ENCODE measurements at places on chromosomes 5 and 9.
A peak's percentile ranks its signal among the peaks of the same experiment; 100 is the strongest.

DNA sequence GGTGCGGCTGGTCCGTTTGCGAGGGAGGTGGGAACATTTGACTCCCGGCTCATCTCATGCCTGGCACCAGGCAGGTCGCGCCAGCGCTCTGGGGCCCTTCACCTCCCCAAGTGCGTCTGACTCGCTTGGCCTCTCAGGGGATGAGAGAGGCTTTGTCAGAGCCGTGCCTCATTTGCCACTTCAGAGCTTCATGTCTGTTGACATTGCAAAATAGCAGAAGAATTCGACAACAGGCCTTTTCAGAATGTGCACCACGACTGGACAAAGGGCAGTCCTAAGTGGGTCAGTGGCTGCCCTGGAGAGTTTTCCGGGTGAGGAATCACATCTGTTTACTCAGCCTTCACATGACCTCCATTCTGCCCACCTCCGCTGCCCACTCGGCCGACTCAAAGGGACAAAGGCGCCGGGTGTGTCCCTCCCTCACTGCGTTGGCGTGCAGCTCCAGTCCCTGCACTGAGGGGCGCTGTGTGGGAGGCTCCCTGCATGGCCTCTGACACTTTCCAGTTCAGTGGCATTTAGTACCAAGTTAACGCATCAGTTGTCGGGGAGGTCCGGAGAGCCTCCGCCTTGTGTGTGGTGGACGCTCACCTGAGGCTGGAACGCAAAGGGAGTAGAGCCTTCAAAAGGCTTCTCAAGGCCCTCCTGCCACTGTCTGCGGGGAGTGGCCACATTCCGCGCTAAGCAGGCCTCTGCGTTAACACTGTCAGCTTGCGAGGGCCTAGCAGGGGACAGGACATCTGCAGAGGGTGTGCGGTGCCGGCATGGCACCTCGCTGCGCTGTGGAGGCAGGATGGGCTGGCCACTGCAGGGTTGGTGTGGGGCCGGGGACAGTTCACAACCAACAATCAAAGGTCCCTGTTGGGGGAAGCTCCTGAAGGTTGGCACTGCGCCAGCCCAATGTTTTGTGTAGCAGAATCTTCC is 171.5 kb downstream of the NXNL2 start:
- peak; percentile 66 for DNase-seq

DNA sequence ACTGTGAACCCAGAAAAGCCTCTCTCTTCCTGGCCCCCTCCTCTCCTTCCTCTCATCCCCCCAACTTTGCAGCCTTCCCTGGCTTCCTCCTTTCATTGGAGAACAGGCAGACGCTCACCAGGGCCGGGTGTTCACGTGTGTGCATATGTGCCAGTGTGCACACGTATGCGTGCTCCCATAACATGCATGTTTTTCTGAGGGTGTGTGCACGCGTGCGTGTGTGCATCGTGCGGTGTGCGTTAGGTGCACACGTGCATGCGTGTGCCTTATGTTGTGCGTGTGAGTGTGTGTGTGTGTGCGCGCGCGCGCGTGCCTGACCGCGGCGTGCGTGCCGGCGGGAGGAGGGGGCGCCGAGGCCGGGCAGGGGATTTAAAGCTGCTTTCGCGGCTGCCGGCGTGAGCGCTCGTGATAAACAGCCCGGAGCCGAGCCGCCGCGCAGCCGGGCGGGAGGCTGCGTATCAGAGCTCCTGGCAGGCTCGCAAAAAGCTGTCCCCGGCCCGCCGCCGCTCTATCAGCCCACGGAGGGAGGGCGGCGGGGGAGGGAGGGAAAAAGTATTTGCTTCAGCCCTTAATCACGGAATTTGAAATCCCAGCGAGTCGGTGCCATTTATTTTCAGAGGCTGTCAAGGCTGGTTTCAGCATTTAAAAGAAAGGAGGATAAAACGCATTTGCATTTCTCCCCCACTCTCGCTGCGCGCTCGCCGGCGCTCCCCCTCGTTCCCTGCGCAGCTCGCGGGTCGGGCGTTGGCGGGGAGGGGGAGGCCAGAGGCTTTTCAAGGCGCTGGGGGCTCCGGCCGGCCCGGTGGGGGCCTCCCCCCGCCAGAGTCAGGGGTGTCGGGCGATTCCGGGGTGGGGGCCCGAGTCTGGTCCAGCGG is 183.9 kb downstream of the C9orf50 start:
- no peak for DNase-seq

DNA sequence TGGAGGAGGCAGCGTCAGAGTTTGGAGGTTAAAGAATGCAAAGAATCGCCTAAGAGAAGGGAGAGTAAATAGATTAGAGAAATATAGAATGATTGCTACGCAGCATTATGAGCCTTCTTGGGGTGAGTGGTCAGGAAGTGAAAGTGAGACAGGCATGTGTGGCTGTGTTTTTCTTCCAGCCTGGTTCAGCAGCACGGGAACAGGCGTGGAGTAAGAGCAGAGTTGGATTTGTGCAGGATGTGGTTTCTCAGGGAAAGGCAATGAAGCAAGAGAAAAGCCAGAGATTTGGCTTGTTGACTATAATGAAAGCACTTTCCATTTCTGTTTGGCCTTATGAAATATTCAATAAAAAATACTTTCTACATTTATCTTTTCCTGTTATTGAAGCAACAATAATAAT is 34.3 kb upstream of the FRMD3 start:
- DNase-seq = no peak

- no peak for DNase-seq
Measured at GRCh38 chr9:99172124-99173091, 49.3 kb downstream of the ALG2 start.

GRCh38 chr9:21974722-21975409 is 19.3 kb downstream of the CDKN2A start:
- DNase-seq = no peak

DNA sequence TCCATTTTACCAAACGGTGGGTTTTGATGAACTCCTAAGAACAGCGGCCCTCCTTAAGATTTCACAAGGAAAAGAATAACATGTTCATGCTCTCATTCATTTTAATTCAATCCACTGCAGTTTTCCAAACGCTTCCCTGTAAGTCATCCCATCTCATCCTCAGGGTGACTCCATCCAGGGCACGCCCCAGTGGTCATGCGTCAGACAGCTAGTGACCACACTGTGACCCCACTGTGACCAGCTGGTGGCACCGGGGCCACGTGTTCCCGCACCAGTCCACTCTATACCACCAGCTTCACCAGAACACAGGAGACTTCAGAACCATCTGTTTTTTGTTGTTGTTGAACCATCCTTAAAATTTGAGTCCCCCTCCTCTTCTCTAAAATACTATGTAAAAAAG is 14.3 kb downstream of the ATPSCKMT start:
- no peak for DNase-seq
